ENCODE measurements at places on chromosomes 16 and 17.

DNA sequence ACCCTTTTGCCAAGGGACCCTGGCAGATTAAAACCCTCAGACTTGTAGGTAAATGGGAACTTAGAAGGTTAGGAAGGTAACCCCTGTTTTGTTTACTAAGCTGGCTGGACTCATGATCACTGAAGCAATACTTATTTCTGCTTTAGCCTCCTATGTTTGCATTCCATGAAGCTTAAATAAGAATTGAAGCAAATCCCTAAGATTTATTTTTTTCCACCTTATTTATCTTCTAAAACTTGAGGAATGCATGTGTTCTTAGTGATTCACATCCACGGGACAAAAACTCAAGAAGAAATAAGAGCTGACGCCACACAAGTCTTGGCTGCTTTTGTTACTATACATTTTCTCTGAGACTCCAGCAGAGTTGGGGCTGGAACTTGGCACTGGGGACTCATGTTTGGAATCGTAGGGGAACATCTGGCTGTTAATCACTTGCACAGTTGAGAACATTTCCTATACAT lies 35.5 kb downstream of the CLUAP1 start:
- DNase-seq = no peak

DNA sequence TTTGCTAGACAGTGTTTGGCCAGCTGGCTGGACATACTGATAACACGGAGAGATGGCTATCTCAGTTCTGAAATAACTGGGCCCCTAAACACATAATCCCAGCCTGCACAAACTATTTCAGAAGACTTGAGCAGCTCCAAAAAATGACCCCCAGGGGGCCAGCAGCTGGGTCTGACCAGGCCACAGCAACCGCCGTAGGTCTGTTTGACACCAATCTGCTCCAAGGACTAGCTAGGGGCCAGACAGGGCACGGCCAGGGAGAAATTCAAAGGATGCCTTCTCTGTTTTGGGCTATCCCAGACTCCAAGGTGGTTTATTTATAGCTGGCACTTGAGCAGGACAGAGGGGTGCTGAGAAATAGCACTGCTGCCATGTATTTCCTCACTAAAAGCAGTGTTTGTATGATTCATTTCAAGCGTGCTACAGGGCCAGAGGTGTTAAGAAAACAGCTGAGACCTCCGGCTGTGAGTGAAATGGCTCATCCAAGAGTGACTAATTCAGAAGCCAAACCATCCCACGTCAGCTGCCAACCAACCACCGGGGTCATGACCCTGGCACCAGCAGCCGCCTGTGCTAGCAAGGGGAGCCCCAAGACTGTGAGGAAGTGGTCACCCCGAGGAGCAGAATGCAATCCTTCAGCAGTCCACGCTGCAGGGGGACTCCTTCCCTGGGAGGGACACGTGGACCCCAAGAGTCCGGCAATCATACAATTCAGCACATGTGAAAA lies 5.7 kb downstream of the GGA2 start:
- DNase-seq = peak; percentile 93

DNA sequence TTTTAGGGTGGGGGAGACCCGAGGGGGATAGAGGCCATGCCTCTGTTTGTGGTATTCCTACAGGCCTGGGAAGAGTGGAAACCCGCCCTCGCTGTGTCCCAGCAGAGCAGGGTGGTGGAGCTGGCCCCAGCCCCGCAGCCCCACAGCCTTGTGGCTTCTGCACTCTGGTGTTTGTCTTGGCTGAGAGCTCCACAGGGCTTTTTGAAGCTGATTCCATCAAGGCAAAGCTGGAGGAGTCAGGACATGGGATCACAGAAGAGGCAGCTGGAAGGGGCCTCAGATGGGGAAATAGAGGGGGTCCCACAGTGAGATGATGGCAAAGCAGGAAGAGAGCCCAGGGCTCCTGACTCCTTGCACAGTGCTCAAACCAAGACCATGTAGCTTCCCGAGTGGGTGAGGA lies 5.0 kb upstream of the WFIKKN2 start:
- DNase-seq = no peak

GRCh38 chr17:81412490-81413093 lies 17.3 kb downstream of the BAHCC1 start:
- DNase-seq = peak; percentile 20

DNA sequence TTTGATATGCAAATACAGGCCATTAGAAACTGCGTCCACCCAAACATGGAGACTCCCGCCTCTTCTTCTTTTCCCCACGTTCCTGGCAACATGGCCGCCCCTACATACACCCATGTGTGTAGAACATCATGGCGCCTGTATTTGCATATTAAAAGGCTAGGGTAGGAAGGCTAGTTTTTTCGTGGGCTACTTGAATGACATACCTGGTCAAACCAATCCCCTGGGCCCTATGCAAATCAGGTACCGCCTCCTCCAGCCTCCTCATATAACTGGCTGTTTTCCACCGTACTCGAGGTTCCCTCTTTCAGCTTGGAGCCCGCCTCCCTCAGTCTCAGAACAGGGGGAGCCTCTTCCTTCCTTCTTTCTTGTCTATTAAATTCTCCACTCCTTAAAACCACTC lies 840 bp upstream of the CD300LB start:
- no peak for DNase-seq

- DNase-seq = no peak
Measured at GRCh38 chr16:26240807-26241206, 549.0 kb downstream of the HS3ST4 start.

- DNase-seq = no peak
Measured at GRCh38 chr16:82178352-82178751, 8.3 kb upstream of the MPHOSPH6 start.

- peak; percentile 71 for DNase-seq
Measured at GRCh38 chr16:68704232-68704867, 32.7 kb upstream of the CDH1 start.

GRCh38 chr17:10116753-10117420 lies 81.5 kb downstream of the GAS7 start:
- no peak for DNase-seq

DNA sequence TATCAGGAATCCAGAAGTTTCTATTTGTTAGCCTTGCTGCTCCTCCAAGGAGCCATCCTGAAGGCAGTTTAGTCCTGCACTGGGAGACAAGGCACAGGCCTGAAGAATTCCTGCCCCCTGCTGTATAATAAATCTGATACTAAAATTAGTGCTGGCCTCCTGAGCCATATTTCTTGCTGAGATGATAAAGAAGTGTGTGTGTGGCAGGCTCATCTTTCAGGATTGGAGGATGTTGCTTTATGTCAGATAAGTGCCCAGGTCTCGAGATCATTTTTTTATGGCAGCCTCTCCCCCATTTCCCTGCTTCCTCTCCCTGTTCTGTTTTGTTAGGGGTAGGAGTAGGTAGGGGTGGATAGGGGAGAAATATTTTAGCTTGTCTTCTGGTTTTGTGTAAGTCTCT lies 26.0 kb downstream of the MSI2 start:
- DNase-seq = no peak

DNA sequence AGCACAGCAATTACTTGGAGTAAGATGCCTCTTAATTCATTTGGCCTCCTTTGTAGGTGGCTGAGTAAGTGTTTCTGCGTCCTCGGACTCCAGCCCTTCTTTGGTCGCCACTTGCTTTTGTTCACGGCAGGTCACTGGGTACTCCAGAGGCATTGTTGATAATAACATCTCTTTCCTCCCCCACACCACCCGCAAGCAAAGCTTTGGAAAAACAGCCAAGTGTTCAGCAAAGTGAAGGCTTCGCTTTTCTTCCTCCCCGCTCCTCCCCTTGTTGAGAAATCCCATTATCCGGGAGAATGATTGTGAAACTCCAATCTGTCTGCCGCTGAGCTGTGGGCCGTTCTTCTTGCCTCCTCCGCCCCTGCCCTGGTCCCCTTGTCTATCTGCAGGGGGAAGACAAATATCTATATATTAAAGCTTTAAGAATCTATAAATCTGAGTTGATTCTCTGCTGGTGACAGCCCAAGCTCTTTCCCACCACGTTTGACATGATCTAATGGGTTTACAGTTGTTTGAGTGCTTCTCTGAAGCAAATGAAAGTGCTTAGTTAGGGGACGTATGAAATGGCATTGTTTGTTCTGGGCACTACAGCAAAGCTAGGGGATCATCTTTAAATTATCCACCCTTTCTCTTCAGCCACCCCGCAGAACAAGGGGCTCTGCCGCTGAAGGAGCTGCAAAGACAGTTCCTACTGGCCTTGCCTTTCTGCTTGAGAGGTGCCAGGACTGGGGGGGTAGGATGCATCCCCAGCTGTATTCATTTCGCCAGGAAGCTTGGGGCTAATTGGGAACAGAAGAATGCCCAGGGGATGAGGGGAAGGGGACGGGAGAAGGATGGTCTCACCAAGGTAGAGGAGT lies 167.1 kb downstream of the CCDC182 start:
- no peak for DNase-seq

Measured in activated CD4-positive, alpha-beta T cell treated with anti-CD3 and anti-CD28 coated beads, Interleukin-2, Interleukin-4, amounts not matched to agents 100 ng/mL and 50 ng/mL, durations not matched to agents 16 hours and 8 hours (primary cell).